ENCODE measurements at places on chromosomes 12 and 14.

DNA sequence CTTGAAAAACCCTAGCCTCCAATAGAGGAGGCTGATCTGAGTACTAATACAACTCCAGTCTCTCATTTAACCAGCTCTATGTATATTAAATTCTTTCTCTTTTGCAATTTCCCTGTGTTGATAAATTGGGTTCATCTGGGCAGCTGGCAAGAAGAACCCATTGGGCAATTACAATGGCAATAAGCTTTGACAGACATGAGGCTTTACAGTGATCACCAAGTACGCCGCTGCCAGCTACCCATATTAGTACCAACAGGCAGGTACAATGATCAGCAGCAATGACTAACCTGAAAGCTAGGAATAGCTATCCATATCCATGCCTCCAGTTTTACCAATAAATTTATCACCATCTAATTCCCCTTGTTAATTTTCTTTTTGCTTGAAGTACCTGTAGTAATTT lies 54.5 kb downstream of the OSBPL8 start:
- DNase-seq: no peak

GRCh38 chr14:32693114-32693513 lies 245.6 kb upstream of the NPAS3 start:
- no peak for DNase-seq

DNA sequence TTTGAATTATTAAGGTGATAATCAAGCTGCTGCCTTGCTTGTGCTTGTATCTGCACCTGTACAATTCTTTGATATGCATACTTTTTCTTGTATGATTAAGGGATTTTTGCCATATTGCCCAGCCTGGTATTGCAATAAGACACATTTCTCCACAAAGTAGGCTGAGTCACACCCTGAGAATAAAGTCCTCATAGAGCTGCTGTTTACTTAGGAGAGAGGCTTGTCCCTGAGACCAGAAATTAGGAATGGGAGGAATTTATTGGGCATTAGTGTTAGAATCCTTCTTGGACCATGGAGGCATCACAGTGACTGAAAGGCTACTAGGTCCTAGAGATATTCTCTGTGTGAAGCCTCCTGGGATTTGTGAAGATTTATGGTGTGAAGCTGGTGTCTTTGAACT lies 506.8 kb upstream of the FBXO33 start:
- no peak for DNase-seq

- DNase-seq: no peak
Measured at GRCh38 chr14:31252865-31253264, 45.3 kb upstream of the HECTD1 start.

- DNase-seq: no peak
Measured at GRCh38 chr14:32635061-32635719, 303.5 kb upstream of the NPAS3 start.

DNA sequence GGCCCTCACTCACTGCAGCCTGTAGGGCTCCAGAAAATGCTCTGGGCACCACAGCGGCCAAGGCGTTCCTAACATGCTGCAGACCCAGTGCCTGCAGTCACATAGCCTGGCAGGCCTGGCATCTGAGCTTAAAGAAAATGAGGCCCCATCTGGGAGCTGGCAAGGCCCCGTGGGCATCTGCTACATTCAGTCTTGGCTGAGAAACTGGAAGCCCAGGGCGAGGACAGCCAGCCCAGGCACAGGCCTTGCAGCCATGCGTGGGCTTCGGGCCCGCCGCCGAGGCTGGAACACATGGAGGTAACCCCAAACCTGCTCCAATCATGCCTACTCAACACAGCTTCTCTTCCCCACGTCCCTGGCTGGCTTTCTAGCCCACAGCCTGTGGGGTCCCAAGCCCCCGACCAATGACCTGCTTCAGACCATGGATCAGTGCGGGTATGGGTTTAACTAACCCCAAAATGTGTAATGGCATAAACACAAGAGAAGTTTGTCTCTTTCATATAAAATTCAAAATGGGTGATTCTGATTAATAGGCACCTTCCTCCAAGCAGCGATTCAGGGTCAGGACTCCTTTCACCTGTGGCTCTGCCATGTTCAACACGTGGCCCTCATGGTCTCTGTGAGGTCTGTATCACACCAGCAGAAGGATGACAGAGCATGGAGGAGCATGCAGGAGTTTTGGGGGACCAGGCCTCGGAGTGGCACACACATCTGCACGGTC lies 6.4 kb downstream of the NGB start:
- no peak for DNase-seq

DNA sequence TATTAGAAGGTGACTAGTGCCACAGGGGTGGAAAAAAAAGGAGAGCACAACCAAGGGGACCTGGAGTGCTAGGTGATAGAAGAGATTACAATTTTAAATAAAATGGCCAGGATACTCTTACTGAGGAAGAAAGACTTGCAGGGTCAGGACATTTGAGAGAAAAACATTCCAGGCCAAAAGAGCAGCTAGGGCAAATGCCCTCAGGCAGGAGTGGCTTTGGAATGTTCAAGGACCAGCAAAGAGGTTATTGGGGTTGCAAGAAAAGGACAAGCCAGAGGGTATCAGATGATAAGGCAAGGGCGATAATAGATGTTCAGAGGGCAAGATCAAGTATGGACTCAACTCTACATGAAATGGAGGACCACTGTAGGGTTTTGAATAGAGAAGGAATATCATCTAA lies 146.4 kb downstream of the KIF21A start:
- DNase-seq: no peak

DNA sequence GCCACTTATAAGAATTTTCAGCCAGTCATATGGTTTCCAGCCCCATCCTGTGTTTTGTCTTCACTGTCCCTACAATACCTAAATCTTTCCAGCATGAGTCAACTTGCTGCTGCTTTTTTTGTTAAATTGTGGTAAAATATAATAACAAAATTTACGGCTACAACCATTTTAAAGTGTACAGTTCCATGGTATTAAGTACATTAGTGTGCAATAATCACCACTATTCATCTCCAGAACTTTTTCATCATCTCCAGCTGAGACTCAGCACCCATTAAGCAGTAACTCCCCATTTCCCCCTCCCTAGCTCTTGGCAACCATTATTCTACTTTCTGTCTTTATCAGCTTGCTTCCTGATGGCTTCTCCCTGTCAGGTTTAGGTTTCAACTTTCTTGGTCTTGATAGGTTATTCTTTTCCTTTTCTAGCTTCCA lies 39.1 kb downstream of the FRS2 start:
- no peak for DNase-seq

DNA sequence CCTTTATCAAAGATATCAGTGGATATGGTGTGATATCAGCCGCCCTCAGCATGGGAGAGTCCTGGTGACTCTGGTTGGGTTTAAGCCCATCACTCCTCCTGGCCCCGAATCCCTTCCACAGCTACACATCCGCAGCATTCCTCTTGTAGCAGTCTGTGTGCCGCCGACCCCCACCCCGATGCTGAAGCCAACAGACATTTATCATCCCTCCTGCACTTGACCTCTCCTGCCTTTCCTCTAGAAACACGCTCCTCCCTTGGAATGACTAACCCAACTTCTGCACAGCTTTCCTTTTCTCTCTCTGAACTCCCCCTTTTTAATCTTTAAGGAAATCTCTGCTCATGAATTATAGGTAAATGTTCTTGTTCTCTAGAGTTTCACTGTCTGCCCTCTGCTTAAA lies 250.9 kb upstream of the FOXN3 start:
- DNase-seq: no peak
